ENCODE measurements at places on chromosomes 2 and 18.
A peak's percentile ranks its signal among the peaks of the same experiment; 100 is the strongest.

- no peak for DNase-seq
These were observed 13.2 kb upstream of the MYO1B start for GRCh38 chr2:191231995-191232394.

GRCh38 chr2:60504049-60504448, 49.4 kb downstream of the BCL11A start:
- no peak for DNase-seq

- no peak for DNase-seq
These were observed 209.2 kb upstream of the STON1 start for GRCh38 chr2:48320742-48321141.

- DNase-seq: no peak
These were observed 521.2 kb upstream of the FANCL start for GRCh38 chr2:58762176-58762781.

DNA sequence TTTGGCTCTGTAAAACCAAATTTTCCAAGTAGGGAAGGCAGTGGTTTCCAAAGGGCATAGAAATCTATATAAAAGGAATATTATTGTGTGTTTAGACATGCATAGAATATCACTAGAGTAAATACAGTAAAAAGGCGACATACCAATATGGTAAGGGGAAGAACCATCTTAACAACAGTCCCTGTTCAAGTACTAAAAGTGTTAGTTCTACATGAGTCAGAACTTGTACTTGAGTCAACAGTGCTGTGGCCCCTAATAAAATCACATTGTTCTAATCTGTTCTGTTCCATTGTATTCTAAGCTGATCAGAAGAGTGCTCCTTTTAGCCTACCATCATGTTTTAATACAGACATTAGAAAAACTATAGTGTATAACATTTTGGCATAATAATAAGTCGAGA, 36.1 kb upstream of the TNFRSF11A start:
- no peak for DNase-seq

DNA sequence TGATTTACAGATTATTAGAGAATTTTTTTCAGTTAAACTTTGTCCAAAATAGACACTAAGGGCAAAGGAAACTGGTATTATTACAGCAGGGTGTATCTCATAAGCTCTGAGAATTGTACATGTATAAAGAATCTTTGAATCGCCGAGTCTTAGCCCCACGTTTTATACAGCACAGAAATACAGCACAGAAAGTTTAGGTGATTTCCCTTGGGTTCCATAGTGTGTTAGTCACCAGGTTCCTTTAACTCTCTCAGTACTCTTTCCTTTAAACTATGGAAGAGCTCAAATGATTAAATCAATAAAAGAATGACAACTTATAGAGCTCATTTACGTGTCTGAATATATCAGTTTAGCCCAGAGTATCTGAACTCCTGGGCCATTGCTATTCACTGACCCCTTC, 256.8 kb downstream of the NEDD4L start:
- DNase-seq: no peak

GRCh38 chr18:46148810-46149209, 44.6 kb downstream of the HAUS1 start:
- DNase-seq: no peak

DNA sequence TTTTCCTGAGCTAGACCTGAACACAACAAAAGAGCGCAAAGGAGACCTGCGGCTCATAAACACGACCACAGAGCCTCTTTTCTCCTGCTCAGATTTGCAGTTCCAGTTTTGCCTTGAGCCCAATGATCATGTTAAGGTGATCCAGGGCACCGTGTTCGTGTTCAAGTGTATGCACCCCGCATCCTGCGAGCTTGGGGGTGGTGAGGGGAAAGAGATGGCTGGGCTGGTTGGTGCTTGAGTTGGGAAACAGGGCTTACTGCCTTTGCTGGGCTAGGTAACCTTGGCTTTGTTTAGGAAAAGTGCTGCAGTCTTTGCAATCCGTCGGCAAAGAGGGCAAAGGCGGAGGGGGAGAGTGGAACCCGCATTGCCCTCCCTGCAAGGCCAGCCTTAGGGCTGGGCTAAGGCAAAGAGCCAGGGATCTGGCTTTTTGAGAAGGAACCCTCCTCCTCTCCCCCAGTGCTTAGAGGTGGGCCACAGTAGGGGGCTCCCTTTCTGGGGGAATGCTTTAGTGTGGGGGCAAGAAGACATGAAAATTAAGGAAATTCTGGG, 1.3 kb downstream of the HOXD10 start:
- no peak for DNase-seq

GRCh38 chr2:158460632-158461297, 4.0 kb downstream of the PKP4 start:
- no peak for DNase-seq

GRCh38 chr18:10131460-10132395, 217.9 kb downstream of the VAPA start:
- no peak for DNase-seq

- DNase-seq: no peak
These were observed 8.2 kb downstream of the DPP4 start for GRCh38 chr2:162065767-162066166.

- no peak for DNase-seq
These were observed 113.7 kb upstream of the MAP4K3 start for GRCh38 chr2:39550701-39551285.

DNA sequence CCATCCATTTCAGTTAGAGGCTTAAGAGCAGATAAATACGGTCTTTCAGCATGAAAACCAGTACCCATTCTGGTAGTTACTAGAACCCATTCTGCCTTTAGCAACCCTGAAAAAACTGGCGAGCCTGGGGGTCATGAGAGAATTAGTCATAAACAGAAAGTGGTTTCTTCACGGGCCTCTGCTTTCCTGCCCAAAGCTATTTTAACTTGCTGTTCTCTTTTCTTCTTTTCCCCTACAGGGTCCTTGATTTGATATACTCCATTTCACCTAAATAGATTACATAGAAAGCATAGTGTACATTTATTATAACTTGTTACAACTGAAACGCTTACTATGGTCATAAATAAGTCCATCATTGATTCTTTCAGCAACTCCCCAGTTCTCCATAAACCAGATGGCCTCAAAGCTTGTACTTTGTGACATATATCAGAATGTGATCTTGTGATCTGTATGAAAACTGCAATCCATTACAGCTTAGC, 48.3 kb downstream of the WDFY1 start:
- no peak for DNase-seq

DNA sequence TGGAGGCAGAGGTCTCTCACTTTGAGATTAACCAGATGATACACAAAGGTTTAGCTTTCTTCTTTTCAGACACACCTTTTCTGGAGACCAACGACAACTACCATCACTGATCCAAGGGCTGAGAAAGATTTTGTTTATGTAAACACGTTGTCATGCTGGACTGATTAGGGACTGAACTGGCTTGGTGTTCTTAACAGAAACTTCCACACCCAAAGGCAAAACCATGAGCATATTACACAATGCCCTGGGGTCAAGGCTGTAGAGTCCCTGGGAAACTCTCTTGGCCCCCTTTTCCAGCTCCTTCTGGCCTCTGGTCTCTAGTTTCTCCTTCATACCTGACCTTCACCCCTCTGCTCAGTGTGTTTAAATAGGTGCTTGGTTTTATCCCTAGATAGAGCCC, 447.0 kb upstream of the TCF4 start:
- DNase-seq: no peak

GRCh38 chr2:42853549-42854206, 61.3 kb upstream of the HAAO start:
- DNase-seq: no peak

DNA sequence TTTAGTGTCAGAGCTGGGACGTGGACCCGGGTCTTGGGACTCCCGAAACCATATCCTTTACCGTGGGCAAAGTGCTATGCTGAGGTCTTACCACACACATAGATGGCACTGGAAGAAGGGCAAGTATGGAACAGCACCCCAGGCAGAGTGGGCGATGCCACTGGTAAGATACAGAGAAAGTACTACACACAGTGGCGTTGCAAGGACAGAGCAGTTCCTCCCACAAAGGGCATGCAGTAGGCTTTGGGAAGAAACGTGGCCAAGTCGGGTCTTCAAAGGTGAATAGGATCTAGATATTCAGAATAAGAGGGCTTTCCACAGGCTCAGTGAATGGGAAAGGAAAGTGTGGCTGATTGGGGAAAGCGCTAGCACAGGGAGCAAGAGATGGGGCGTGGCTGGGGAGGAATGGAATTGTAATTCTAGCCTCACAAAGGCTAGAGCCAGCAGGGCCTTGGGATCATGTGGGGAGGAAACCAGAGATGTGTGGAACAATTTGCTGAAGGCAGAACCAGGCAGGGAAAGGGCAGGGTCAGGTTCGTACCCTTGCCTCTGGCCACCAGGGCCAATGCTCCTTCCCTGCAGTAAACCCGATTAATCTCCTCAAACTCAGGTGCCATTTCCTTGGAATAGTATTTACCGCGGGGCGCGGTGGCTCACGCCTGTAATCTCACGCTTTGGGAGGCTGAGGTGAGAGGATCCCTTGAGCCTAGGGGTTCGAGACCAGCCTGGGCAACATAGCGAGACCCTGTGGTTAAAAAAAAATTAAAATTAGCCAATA, 36.0 kb downstream of the PCBP1 start:
- DNase-seq: peak; percentile 63

DNA sequence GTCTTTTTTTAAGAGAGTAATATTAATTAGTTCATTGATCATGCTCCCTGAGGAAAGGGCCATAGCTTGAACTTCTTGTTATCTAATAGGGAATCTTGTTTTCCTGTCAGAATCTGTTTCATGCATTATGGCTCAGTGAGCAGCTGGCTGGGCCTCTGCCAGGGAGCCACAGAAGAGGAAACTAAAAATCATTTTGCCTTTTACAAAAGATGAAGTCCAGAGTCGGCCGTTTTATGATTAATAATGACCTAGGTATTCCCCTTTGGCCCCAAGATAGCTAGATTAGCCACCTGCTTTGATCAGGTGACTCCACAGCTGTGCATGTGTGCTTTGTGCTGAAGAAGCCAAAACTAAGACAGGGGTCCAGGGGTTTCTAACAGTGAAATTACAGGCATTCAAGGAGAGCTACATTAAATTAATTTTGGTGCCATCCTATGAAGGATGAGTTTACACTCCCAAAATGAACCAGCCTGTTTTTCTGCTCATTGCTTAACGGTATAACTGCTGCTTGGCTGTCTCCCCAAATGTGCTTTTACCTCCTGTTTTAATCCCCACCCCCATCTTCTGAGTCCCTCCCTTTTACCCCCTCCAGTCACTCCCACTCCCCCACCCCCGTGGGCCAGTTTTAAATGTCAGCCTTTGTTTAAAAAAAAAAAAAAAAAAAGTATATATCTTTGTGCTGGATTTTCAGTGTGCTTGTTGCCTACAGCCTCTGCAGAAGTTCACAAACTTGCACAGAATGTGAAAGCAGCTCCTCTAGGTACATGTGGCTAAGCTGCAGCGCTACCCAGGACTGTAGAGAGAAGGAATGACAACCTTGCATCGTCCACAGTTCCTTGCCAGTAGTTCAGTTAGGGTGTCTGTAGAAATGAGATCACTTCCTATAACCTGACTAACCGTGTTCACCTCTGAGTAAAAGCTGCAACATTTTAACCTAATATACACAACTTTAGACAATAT, 93.1 kb downstream of the CABLES1 start:
- no peak for DNase-seq

GRCh38 chr2:188024811-188025210, 266.9 kb upstream of the GULP1 start:
- DNase-seq: no peak

- DNase-seq: no peak
These were observed 50.3 kb upstream of the TLK1 start for GRCh38 chr2:171210864-171211431.
